ENCODE measurements at places on chromosomes 11 and 22.

GRCh38 chr11:83159902-83160865 lies 3.3 kb downstream of the PCF11 start:
- no peak for DNase-seq

GRCh38 chr22:26852176-26852575 lies 194.8 kb downstream of the MIAT start:
- no peak for DNase-seq

- peak; percentile 67 for DNase-seq
These were observed 149.1 kb upstream of the RAG2 start for GRCh38 chr11:36746886-36747710.

DNA sequence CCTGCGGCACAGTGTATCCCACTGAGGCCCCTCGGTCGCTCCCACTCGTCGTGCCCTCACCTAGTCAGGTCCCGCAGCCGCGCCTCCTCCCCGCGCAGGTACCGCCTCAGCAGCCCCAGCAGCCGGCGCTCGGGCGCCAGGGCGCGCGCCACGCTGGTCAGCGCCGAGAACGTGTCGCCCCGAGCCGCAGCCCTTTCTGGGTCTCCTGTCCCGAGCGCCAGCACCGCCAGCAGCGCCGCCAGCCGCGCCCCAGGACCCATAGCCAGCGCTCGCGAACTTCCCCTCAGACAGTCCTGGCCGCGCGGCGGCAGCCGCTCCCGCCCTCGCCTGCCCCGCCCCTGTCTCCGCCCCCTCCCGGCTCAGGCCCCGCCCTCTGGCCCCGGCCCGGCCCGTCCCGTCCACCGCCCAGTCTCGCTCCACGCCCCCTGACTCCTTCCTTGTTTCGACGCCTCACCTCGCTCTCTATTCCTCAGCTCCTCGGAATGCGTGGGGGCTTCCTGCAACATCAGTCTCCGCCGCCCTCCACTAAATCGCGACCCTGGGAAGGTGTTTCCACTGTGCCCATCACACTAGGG lies at the start of gene P4HA3:
P4HA3 (minus strand) TSS at position 289 of the 575 bp plus-strand sequence; CDS start at position 260, 29 bp downstream.
- DNase-seq = no peak

- DNase-seq = no peak
These were observed 37.1 kb upstream of the BSX start for GRCh38 chr11:123018702-123019101.

- DNase-seq = no peak
These were observed 815.7 kb downstream of the BRD1 start for GRCh38 chr22:49011769-49012648.

DNA sequence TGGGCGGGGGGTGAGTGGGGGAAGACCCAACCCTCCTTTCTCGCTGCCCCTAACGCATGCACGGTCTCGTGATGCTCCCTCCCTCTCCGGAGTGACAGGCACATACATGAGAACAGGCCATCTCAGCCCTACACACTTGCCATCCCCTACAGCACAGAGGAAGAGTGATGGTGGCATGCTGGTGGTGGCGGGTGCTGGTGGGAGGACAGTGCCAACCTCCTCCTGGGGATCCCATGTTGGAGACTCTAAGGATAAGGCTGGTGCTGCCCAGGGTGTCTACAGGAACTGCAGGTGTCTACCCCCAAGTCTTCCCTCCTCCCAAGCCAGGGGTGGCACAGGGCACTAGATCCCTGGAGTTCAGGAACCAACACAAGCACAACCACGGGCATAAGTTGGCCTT lies 6.7 kb upstream of the NLRX1 start:
- no peak for DNase-seq

Measured in nucleus accumbens (tissue), 56 donors.